ENCODE measurements at places on chromosomes 2 and 18.

- no peak for DNase-seq
Observed at GRCh38 chr2:223811757-223812156, 25.6 kb downstream of the AP1S3 start.

- no peak for DNase-seq
Observed at GRCh38 chr2:151459358-151459757, 49.7 kb downstream of the RIF1 start.

- DNase-seq: no peak
Observed at GRCh38 chr2:199366406-199366805, 91.3 kb downstream of the SATB2 start.

DNA sequence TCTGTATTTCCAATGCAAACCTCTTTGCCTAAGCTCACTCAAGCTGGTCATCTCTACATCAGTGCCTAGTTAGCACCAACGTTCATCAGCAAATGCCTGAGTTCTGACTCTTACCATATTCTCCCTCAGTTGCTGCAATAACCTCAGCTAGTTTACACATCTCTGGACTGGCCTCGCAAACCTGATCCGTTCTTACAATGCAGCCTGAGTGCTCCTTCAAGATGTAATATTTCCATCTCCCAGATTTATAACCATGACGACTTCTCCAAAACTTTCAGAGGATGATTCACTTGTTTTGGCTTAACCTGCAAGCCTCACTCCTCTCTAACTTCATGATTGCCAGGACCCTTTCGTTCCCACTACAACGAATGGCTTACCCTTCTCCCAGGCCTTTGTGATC lies 69.7 kb downstream of the DIPK1C start:
- no peak for DNase-seq

DNA sequence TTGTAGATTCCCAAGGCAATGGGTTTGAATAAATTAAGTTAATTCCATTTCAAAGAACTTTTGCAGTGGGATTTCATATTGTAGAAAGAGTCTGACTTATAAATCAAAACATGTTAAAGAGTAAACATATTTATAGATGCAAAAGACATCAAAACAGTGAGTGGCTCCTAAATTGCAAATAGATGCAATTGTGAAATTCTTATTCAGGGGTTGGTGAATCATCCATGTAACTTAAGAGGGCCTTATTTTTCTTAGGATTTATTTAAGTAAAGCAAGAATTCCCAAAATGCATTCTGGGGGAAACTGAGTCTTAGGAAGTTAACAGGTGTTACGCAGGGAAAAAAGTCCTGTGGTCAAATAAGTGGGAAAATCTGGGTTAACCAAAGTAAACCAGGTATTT lies 11.3 kb downstream of the TANC1 start:
- no peak for DNase-seq

DNA sequence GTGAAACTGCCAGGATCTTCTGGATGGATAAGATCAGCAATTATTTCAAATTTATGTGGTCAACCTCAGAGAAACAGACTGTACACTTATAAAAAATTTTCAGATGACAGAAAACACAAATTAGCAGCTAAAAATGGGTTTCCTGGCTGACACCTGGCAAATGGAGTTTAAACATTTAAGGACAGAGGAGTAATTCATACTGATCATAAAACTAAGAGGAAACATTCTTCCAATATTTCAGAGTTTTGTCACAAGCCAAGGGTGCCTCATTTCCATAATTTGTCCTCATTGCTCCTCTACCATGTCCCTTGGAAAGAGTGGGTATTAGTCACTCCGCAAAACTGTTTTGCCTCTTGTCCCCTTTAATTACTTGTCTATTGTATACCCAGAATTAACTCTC lies 70.2 kb downstream of the TMEFF2 start:
- DNase-seq: no peak

DNA sequence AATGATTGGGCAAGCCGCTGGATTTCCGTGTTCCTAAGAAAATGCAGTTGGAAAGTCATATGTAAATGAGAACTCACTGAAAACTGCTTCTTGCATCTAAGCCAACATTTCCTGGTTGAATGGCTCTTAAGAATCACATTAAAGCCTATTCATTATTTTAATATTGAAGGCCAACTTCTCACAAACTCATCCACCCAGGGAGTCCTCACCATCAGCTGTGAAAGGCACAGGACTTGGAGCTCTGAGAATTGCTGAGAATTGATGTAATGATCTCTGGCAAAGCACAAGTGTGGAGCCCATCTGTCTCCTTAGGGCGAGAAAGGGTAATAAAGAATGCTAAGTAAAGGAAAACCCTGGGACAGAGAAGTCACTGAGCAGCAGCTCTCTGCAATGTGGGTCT lies 55.9 kb upstream of the APCDD1 start:
- DNase-seq: no peak

GRCh38 chr2:202479090-202479489 lies 103.0 kb downstream of the BMPR2 start:
- DNase-seq: no peak

GRCh38 chr2:118975133-118975532 lies 33.1 kb downstream of the MARCO start:
- no peak for DNase-seq

GRCh38 chr2:232113821-232114220 lies 152.3 kb downstream of the DIS3L2 start:
- DNase-seq: no peak

DNA sequence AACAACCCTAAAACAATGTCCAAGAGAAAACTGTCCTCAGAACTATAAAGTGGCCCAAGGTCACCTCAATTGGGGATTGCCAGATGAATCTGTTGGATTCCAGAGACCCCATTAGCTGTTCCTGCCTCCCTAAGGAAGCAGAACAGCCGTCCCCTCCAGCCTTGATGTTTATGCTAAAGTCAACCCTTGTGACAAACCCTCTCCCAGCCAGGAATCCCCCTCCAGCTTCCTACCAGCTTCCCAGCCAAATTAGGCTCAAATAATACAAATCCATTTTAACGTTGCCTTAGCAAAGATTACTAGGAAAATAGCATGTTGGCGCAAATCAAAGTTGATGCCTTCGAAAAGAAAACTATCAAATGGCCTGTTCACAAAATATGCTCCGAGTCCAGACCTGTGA lies 105.7 kb upstream of the DAPL1 start:
- DNase-seq: no peak

Measured in posterior vena cava (tissue), 2 donors.